ENCODE measurements at places on chromosomes 2 and 18.

- DNase-seq, result no peak
Measured at GRCh38 chr2:227506456-227506855, 34.5 kb downstream of the AGFG1 start.

- DNase-seq, result no peak
Measured at GRCh38 chr2:173235947-173236803, 118.5 kb upstream of the CDCA7 start.

DNA sequence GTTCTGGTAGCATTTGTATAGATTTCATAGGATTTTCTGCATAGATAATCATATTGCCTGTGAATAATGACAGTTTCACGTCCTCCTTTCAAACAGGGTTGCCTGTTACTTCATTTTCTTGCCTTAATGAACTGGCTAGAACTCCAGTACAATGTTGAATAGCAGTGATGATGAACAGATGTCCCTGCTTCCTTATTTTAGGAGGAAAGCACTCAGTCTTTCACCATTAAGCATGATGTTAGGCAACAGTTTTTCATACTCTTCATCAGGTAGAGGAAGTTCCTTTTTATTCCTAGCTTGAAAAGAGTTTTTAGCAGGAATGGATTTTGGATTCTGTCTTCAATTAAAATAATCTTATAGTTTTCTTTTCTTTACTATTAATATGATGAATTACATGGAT is 39.7 kb downstream of the C2orf76 start:
- no peak for DNase-seq

DNA sequence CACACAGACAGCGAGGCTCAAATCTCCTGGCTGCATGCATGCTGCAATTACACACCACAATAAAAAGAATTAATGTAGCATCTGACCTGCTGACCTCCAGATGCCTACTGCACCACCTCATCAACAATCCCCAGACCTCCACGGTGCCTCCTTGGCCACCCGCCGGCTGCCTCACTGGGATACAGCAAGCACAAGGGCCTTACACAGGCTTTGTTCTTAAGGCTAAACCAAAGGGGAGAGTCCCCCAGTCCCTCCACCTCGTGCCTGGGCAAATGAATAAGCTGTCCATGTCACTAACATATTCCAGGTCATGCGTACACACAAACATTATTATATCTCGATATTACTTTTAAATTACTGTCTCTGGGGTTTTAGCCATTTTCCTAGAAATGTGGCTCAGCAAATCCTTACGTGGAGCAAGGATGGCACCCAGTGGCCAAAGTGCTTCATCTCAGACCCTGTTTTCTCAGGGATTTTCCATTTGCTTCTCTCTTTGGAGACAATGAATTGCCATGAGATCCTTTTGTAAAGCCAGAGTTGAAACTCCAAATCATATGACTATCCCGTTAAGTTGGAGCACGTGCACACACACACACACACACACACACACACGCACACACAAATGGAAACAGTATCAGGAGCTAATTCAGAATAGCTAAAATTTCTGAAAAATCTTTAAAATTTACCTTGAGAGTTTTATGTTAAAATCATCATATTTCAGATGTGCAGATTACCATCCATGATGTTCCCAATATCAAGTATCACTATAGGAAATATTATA is 313.8 kb downstream of the PDE11A start:
- no peak for DNase-seq
